ENCODE measurements at places on chromosomes 3 and 15.

DNA sequence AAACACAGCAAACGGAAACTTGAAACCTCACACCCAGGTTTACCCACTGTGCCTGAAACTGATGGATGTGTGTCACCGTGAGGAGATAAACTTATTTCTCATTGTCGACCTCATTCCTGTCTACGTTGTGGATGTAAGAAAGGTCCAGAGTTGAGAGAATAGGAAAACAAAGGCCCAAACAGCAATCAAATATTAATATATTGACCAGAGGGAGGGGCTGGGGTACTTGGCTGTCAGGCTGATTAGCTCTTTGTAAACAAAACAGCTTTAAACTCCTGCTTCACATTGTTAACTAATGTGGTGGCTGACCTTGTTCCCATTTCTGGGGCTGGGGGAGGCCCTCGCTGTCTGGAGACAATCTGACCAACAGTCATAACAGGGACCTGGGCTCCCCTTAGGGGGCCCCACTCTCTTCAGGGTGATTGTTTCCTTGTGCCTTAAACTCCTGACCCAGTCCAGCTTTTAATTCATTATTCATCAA lies 937.6 kb downstream of the MCTP2 start:
- no peak for DNase-seq

DNA sequence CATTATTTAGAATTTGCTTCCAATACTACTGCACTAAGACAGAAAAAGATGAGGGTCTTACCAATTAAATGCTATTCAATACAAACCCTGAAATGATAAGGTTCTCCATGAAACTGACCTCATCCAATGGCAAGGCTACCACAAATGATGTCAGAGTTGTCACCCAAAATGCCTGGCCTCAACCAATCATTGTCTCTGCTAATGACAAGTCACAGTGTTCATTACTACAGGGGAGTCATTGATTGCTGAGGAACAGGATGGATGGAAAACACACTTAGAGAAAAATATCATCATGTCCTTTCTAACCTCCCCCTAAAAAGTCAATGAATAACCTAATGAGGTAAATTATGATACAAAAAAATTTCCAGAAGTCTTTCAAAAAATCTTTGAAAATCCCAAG lies 91.0 kb downstream of the FOXP1 start:
- DNase-seq = no peak

GRCh38 chr15:44034933-44035624 lies 160.0 kb downstream of the FRMD5 start:
- no peak for DNase-seq

DNA sequence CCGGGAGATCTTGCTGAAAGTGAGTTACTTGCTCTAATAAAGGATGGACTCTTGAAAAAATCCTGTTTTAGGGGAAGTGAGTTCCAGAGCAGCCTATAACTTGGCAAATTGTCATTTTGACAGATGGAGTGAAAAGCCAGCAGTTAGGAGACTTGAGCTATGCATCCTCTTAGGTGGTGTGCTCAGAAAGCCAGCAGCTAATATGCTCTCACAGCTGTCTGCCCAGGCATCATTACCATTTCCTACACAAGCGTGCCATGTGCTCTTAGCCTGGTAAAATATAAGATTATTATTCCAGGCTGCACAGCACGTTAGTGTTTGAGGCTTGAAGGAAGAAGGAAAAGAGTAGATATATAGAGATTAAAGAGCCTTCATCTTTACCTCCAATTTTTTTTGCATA lies 151.0 kb downstream of the CHL1 start:
- DNase-seq = no peak

- no peak for DNase-seq
These were observed 1.1 kb downstream of the EIF4G1 start for GRCh38 chr3:184315543-184315867.

Data from COLO829 (cell line).